Trophoblast cell (in vitro differentiated cells and primary cell): ENCODE measurements at places on chromosomes 4 and X.

DNA sequence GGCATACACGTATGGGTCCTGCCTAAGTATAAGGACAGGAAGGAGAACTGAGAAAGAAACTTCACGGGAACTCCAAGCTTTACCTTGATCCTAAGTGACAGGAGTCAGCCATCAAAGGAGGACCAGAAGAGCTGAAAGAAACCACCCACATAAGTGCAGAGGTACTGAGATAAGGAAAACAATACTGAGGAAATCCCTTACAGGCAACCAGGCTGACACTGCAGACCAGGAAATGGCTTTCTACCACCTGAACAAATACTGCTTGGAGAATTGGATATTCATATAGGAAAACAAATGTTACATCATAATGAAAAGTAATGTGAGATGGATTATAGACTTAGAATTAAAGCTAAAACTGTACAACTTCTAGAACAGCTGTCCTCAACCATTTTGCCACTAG lies 127.0 kb downstream of the IL15 start:
- DNase-seq = no peak

GRCh38 chrX:39875834-39876628 lies 221.7 kb downstream of the BCOR start:
- DNase-seq = no peak

DNA sequence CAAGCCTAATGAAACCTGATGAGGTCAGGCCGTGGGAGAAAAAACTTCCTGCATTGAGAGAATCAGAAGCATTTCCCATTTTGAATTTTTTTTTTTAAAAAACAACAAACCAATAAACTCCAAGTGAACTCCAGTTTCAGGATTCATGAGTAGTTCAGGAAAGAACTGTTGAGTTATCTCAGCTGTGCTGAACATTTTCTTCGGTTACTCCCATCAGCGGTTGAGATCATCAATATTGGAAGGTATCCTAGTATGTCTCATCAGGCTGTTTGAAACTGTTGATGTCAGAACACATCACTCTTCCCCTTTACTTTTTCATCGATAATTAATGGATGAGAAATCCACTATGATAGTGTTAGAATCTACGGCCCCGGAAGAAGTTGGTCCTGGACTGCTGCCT lies 82.4 kb upstream of the ADGRG2 start:
- no peak for DNase-seq

GRCh38 chr4:156242390-156242789 lies 288.7 kb upstream of the CTSO start:
- peak; percentile 99 for DNase-seq

GRCh38 chrX:67734111-67734753 lies 190.4 kb downstream of the AR start:
- no peak for DNase-seq

DNA sequence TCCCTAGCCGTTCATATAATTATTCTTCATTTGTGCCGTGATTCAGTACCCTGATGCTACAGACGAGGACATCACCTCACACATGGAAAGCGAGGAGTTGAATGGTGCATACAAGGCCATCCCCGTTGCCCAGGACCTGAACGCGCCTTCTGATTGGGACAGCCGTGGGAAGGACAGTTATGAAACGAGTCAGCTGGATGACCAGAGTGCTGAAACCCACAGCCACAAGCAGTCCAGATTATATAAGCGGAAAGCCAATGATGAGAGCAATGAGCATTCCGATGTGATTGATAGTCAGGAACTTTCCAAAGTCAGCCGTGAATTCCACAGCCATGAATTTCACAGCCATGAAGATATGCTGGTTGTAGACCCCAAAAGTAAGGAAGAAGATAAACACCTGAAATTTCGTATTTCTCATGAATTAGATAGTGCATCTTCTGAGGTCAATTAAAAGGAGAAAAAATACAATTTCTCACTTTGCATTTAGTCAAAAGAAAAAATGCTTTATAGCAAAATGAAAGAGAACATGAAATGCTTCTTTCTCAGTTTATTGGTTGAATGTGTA lies 7.0 kb downstream of the SPP1 start:
- no peak for DNase-seq

GRCh38 chr4:107740950-107741701 lies 21.1 kb upstream of the PAPSS1 start:
- peak; percentile 28 for DNase-seq

DNA sequence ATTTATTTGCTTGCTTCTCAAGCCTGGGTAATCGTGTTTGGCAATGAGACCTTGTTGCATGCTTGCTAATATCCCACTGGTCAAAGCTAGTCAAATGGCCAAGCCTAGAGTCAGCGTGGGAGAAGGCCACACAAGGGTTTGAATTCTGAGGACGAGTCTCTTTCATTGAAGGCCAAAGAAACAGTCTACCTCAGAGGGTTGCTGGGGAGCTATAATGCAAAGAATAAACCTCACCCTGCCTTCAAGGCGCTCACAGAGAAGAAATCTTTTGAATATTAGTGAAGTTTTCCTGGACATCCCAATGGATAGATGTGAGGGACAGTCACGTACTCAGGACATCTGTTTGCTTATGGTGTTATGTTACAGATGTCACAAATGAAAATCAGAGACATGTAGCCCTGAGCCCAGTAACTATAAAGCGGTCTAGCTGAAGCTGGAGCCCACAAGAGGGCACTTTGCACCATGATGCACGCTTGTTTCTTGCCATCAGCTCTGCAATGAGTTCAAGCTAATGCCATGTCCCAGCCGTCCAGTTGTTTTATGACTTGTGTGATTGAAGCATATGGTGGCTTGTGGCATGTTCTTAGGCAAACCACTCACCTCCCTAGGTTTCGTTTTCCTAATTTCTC lies 1.1 kb upstream of the TLR3 start:
- DNase-seq = peak; percentile 65

DNA sequence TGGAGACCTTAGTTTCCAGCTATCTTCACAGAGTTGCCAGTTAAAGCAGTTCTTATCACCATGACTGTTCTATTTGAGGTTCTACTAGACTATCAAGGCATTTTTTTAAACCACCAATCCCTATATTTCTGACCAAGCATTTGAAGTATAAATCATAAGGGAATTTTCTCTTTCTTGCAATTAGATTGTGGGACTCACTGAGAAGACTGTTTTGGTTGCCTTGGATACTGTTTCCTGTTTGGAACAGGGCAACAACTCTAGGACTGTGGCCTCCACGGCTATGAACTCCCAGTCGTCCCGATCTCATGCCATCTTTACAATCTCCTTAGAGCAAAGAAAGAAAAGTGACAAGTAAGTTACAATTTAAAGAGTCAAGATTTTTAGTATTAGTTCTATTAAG lies 11.8 kb downstream of the KIF4A start:
- DNase-seq = no peak

- DNase-seq = peak; percentile 15
Observed at GRCh38 chrX:131704136-131704695, 160.3 kb downstream of the OR13H1 start.

DNA sequence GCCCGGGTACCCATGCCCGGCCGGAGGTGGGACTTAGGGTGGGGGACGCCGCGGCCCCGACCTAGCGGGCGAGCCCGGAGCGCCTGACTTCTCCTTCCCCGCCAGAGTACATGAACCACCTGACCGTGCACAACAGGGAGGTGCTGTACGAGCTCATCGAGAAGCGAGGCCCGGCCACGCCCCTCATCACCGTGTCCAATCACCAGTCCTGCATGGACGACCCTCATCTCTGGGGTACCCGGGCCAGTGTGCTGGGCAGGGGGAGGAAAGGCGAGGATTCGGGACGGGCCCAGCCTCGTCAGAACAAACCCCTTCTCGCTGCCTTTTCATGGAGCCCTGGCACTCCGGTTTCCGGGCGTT lies 622 bp downstream of the TAFAZZIN start:
- DNase-seq = peak; percentile 30

DNA sequence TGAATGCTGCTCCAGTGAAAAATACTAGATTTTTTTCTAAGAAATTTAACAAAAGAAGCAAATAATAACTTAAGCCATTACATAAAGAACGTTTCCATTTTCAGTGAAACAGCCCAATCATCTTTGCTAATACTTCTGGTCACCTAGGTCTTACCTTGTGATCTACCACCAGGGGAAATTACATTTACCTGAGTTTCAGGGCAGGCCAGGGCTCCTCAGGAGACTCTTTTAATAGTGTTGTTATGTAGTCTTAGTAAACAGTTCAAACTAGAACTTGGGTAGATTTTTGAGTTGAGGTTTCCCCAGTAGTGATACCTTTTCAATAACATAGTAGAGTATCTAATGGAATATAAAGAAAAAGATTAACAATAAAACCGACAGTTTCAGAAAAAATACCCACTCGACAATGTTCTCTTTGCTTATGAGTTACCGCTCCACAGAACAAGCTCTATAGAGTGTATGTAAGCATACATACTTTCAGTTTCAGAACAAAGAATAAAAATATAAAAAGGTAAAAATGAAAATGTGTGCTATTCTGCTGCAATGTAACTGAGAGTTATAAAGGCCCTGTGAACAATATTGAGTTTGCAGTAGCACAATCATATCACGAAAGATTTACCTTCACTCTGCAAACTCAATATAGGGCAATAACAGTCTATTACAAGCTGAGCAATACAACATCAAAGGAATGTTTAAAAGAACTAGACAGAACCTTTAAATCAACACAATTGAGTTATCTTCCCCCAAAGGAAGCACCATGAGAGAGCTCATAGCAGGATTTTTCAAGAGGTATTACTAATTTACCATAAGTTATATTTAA lies 165.8 kb downstream of the ATOH1 start:
- DNase-seq = no peak

- DNase-seq = no peak
Observed at GRCh38 chrX:65723706-65724105, 56.3 kb downstream of the MSN start.

DNA sequence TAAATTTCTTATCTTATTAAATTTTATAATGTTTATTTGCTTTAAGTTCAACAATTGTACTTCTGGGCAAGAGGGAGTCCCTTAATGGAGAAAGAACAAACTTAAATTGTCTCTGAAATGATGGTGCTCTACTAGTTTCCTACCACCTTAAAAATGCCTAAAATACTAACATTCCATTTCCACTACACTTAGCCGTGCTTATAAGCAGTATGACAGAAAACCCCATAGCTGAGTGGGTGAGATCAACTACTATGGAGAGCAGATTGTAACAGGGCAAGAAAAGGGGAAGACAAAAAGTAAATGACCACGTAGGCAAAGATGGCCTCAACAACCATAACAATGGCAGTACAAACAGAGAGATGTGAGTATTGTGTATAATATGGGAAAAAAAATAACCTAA lies 35.0 kb downstream of the RFC1 start:
- peak; percentile 56 for DNase-seq
